ENCODE measurements at places on chromosomes 1 and 21. TPM values are rescaled to one million over a fixed set of nuclear protein-coding genes. Genes with fewer than 3 reads are reported as not detected.

The KIF26B gene
- 0.32 TPM for total RNA-seq

The RGS8 gene
- total RNA-seq = 0.03 TPM

The RUNX3 gene
- total RNA-seq = 7.4 TPM

The HYI gene
- total RNA-seq = 85.5 TPM

The CFHR1 gene
- 0.75 TPM for total RNA-seq

The RNU1-1 gene
- total RNA-seq = 1,358 TPM

The ADGRB2 gene
- 6.0 TPM for total RNA-seq

The TDRD5 gene
- 0.95 TPM for total RNA-seq

The FCRL1 gene
- total RNA-seq = not detected

The TNFRSF8 gene
- total RNA-seq = 2.3 TPM

The GJA9 gene
- 0.26 TPM for total RNA-seq

DNA sequence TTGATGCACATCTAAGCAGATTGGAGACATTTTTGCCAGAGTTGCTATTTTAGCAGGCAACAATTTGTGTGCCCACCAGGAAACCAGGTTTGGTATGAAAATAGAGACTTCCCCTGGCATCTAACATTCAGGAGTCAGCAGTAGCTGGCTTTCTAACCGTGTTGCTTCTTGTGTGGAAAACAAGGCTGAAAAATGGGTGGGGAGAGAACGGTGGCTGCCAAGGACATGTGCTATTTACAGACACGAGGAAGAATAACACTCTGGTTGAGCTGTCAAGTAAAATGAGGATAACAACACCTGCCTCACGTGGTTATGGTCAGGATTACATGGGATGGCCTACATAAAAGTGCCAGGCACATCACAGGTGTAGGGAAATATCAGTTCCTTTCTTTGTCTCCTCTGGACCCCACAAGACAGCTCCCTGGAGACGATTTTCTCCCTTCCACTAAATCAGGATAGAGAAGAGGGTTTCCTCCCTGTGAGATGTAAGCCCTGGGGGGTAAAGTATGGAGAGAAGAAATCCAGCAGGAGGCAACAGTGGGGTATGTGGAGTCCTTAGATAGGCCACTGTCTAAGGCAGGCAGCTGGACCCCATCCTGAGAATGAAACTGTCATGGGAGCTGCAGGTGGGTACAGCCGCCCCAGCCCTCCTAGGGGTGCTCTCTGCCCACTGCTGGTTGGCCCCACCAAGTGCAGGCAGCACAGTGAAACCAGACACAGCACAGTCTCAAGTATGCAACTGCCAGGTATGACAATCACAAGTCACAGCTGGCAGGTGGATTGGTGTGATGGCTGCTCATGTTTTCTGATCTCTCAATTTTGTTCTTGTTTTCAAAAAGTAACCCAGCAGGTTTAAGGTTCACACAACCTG is 80.3 kb downstream of the TENT5C start:
- DNase-seq = no peak

- no peak for DNase-seq
Observed at GRCh38 chr1:91693557-91693956, 192.4 kb downstream of the TGFBR3 start.

DNA sequence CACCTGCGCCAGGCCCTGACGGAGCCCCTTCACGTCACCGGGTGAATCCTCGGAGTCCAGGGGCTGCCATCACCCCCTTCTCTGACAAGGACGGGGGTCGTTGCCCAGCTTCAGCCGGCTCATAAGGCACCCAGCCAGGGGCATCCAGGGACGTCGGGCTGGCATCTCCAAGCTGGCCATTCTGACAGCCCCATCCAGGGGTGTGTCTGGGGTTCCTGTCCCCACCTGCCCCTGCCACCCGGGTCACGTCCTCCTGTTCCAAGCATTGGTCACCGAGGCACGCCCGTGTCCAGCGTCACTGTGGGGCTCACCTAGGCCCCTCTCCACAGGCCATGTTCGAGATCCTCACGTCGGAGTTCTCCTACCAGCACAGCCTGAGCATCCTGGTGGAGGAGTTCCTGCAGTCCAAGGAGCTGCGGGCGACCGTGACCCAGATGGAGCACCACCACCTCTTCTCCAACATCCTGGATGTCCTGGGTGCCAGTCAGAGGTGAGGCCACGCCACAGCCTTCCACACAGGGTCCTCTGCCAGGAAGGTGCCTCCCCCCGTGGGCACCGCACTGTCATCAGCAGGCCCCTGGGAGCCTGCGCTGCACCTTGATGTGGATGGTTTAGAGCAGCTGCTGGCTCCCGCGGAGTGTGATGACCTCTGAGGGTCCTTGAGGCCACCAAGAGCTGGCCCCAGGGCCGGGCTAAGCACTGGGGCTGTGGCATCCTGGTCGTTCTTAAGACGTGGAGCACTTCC is 14.8 kb downstream of the ARHGEF16 start:
- DNase-seq = no peak

GRCh38 chr1:12643785-12644184 is at the start of gene AADACL4:
TSS of gene AADACL4 (plus strand) at chr1:12644085. CDS start at chr1:12644547, 462 bp downstream.
- no peak for DNase-seq

DNA sequence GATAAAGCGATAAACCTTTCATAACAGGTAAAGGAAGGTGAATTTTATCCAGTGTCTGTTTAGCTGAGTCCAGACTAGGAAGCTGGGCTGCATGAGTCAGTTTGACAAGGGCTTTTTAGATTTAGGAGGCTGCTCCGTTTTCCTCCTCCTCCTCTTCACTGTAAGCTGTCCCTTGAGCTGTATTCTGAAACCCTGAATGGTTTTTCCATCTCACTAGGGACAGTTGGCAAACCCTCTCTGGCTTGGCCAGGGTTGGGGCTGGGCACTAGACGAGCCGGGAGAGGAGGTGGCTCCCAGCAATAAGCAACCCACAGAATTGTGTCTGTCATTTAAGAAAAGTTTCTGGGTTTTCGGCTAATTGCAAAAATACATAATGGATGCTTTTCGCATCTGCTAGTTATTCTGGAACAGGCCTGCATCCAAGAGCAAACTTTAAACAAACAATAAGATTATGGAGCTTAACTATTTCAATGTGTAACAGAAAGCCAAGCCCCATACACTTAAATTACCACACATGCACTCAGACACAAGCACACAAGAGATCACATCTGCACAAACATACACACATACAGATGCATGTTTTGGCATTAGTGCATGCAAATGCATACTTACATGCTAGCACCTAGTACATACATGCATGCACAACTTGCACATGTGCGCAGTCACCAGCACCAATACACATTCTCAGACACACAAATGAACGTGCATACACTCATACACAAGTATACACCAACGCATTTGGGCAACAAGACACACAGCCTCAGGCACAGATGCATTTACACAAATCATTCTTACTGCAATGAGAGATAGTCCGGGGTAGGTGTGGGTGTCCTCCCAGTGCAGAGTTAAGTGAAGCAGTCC is 27.8 kb upstream of the FOXE3 start:
- DNase-seq = no peak

- no peak for DNase-seq
Observed at GRCh38 chr1:3603571-3604467, 7.5 kb downstream of the MEGF6 start.

GRCh38 chr1:14135070-14135469 is 435.1 kb downstream of the PRDM2 start:
- DNase-seq = no peak

GRCh38 chr1:229017091-229017490 is 253.8 kb upstream of the RAB4A start:
- no peak for DNase-seq

GRCh38 chr21:26170471-26171257 is at the start of gene APP:
TSS of gene APP (minus strand) at chr21:26170770. CDS start at chr21:26170620, 150 bp downstream.
- DNase-seq = peak; percentile 87

DNA sequence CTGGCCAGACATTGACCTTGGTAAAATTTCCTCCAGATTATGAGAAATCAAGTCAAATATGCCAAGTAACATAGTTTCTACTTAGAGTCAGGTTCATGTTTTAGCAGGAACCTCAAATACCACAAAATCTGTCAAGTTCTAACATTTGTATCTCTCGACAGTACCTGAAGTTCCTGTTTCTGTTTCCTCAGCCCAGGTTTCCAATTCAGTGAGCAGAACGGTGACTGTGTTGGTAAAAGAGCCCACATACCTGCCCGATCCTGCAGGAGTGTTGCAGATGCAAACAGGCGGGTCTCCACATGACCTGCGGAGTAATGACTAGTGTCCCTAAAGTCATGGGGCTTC is 57.9 kb upstream of the LGALS8 start:
- no peak for DNase-seq

- no peak for DNase-seq
Observed at GRCh38 chr1:219236933-219237610, 63.4 kb downstream of the LYPLAL1 start.

DNA sequence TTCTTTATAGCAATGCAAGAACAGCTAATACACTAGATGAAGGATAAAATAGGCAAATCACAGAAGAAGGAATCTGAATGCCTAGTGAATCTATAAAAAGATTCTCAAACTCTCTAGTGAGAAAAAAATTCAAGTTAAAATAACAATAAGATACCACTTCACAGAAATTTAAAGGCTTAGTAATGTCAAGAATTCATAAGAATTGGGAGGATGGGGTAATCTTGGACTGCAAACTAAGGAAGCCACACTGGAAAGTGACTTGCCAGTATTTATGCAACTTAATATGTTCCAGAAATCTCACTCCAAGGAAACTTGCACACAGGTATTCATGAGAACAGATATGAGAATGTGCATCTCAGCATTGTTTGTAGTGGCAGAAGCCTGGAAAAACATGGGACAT is 38.9 kb upstream of the PRRC2C start:
- DNase-seq = no peak

DNA sequence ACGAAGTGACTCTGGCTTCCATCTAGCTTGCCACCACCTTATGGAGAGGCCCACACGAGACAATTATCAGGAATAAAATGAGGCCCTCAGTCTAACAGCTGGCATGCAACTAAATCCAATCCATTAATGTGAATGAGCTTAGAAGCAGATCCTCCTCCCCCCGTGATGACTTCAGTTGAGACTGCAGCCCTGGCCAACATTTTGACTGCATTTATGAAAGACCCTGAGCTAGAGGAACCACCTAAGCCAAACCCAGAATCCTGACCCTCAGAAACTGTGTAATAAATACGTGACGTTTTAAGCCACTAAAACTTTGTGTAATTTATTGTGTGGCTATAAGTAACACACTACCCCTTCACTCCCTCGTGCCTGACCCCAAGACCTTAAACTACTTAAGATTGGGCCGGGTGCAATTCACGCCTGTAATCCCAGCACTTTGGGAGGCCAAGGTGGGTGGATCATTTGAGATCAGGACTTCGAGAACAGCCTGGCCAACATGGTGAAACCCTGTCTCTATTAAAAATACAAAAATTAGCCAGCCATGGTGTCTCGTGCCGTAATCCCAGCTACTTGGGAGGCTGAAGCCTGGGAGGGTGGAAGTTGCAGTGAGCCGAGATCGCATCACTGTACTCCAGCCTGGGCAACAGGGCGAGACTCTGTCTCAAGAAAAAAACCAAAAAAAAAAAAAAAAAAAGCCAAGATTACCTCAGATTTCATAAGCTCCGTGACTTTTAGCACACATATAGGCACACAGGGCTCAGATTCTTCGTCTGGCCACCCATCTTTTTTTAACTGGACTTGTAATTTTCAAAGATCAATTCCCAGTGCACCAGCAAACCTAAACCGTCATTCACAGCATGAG is 72.5 kb downstream of the ENAH start:
- no peak for DNase-seq

GRCh38 chr1:6790146-6790545 is 4.9 kb downstream of the CAMTA1 start:
- no peak for DNase-seq

GRCh38 chr21:36646011-36646410 is 52.9 kb upstream of the SIM2 start:
- DNase-seq = no peak

- DNase-seq = no peak
Observed at GRCh38 chr1:79190074-79190473, 183.5 kb upstream of the ADGRL4 start.

- DNase-seq = no peak
Observed at GRCh38 chr1:180527101-180527669, 24.8 kb upstream of the ACBD6 start.

- no peak for DNase-seq
Observed at GRCh38 chr1:11923069-11923826, 3.0 kb downstream of the KIAA2013 start.

DNA sequence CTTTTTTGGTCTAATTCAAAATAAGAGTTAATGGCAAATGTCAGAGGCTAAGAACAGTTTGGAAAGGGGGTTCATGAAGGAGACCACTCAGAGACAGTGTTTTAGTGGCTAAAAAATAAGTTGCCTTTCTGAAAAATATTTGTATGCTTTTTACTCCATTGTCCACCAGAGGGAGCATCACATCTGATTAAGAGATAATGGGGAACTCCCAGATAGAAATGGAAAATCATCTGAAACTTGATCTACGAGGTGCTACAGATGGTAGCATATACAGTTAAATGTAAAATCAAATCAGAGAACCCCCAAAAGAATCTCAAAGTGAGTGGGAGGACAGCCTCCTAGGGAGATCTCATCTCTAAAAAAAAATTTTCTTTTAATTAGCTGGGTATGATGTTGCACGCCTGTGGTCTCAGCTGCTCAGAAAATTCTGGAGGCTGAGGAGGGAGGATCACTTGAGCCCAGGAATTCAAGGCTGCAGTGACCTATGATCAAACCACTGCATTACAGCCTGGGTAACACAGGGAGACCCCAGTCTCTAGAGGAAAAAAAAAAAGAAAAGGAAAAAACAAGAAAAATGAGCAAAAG is 9.7 kb downstream of the SMYD3 start:
- no peak for DNase-seq

- DNase-seq = no peak
Observed at GRCh38 chr1:112878321-112878720, 77.7 kb downstream of the SLC16A1 start.
